ENCODE measurements at places on chromosomes 16 and 17. TPM values are rescaled to one million over a fixed set of nuclear protein-coding genes. Genes with fewer than 3 reads are reported as not detected.

GRCh38 chr16:25126820-25127232, 15.3 kb downstream of the LCMT1 start:
- DNase-seq, result peak; percentile 93

DNA sequence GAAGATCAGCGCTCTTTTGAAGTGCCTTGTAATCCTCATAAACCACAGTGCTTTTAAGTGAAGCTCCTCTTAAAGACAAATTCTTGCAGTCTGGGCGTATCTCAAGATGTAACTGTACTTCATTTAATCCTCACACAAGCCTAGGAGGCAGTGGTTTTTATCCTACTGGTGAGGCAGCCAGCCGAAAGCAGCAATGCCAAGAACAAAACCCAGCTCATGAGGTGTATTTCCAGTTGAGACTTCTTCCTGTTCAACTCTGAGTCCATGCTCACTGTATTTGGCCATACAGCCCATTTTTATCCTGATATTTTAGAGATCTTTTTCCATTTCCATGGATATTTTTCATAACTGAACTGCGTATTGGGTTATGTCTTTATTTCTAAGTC, 13.7 kb downstream of the CTRB2 start:
- no peak for DNase-seq

DNA sequence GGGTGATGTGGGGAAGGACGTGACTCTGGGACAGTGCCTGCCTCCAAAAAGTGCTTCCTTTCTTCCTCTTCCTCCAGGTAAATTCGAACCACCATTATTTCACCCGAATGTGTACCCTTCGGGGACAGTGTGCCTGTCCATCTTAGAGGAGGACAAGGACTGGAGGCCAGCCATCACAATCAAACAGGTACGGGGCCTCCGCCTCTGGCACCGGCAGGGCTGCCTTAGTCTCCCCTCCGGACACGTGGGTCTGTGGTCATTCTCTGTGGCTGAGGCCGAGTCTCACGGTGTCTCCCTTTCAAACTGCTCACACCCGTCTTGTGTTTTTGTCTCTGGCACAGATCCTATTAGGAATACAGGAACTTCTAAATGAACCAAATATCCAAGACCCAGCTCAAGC, 10.7 kb downstream of the UBE2I start:
- no peak for DNase-seq

DNA sequence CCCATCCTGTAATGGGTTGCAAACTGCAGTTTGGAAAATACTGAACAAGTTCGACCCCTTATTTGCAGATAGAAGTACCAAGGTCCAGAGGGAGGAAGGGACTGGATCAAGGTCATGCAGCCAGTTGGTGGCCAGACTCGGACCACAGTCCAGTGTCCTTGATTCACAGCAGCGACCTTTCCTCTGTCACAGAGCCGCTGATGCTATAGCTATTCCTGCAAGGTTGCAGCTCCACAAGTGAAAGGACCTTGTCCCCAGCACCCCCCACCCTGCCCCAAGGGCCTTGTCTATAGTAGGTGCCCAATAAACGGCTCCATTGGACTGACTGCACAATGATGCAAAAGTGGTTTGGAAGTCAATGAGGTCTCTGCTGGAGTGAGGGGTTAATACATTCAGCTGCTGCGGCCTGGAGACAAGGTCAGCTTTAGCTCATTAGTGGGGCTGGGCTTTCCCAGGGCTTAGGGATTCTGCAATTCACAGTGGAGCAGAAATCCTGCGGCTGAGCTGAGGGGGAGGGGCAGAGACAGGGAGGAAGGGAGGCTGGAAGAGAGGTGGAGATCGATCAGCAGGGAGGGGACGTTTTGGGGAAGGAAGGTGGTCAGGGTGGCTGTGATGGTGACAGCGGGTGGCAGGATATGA, 13.4 kb upstream of the CRHR1 start:
- no peak for DNase-seq

- DNase-seq, result no peak
Observed at GRCh38 chr17:79410681-79411080, 200.2 kb downstream of the RBFOX3 start.

- DNase-seq, result no peak
Observed at GRCh38 chr17:80063830-80064585, 27.6 kb downstream of the CCDC40 start.

DNA sequence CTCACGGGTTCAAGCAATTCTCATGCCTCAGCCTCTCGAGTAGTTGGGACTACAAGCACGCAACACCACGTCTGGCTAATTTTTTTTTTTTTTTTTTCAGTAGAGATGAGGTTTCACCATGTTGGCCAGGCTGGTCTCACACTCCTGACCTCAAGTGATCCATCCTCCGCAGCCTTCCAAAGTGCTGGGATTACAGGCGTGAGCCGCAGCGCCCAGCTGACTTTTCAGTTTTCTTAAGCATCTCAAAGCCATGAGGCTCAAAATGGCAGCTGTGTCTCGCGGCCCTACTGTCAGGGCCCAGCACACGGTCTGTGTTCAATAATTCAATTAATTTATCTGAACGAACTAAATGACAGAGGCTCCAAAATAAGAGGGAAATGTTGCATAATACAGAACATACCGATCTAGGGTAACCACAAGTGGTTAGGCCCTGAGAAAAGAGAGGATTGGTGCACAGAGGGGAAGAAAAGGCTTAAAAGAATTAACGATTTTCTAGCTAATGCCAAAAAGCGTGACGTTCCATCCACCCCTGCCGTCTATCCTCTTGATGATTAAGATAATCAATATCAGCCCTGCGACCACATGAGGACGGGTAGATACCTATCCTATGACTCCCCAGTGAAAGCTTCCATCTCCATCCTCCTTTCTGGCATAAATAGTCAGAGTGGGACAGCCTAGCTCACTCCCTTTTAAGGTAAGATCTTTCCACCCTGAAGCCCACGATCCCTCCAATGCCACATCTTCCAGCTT, 136.9 kb downstream of the SLC39A11 start:
- no peak for DNase-seq

- DNase-seq, result no peak
Observed at GRCh38 chr17:78794864-78795640, 13.0 kb upstream of the CYTH1 start.

DNA sequence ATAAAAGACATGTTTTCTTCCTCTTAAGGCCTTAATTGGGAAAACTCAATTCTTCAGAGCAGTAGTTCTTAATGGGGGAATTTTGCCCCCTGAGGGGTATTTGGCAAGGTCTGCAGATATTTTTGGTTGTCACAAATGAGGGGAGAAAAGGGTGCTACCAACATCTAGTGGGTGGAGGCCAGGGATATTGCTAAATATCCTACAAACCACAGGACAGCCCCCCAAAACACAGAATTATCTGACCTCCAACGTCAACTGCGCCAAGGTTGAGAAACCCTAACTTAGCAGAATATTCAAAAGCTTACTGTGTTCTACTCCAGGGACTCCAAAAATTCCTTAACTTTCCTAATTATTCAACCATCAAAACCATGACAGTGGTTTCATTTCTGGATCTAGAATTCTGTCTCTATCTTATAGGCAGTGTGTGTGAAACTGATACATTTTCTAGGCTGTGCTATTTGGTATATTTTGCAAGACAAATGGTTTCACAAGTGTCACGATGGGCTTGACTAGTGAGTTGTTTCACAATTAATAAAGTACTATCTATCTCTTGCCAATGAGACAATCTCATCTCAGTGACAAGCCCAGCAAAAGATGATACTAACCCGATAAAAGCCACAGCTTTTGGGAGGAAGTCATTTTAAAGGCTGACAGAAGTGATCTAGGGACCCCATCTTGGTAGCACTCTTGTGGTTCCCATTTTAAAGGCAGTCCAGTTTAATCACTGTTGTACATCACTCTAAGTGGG, 14.7 kb downstream of the TXNDC11 start:
- DNase-seq, result no peak

GRCh38 chr17:13429201-13429600, 172.5 kb downstream of the HS3ST3A1 start:
- peak; percentile 14 for DNase-seq

- no peak for DNase-seq
Observed at GRCh38 chr16:54240271-54241129, 46.1 kb downstream of the IRX3 start.

DNA sequence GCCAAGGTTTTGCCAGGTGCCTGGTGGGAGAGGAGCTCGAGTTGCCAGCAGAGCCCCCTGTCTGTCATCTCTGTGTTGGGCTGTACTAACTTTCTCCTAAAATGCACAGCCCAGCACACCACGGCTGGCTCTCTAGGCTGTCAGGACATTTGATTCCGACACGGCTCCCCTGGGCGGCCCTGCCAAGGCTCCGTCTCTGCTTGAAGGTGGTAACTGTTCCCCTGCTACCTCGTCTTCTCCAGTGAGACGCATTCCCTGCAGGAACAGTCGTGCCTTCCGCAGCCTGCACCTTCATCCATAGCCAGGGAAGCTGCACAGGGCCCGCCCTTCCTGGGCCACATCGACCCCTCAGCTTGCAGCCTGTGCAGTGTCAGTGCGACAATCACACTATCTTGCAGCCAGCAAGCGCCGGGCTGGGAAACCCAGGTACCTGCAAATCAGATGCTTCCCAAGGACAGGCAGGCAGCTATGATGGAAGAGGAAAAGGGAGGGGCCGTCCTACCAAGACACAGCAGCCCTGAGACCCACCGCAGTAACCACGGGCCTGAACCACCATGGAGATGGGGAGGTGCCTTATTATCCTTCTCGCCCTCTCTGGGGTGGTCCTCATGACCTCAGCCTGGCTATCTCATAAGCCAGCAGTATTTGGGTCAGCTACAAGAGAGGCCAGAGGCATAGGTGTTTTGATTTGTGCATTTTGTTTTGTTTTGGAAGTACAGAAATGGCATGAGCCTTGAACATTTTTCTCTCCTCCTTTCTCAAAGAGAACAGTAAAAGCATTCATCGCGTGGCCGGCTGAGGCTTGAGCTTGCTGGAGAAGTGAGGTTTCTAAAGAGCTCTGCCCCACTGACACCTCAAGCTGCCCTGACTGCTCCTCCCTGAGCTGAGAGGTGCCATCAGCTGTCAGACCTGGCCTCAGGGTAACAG, 361.7 kb upstream of the TNRC6C start:
- no peak for DNase-seq

DNA sequence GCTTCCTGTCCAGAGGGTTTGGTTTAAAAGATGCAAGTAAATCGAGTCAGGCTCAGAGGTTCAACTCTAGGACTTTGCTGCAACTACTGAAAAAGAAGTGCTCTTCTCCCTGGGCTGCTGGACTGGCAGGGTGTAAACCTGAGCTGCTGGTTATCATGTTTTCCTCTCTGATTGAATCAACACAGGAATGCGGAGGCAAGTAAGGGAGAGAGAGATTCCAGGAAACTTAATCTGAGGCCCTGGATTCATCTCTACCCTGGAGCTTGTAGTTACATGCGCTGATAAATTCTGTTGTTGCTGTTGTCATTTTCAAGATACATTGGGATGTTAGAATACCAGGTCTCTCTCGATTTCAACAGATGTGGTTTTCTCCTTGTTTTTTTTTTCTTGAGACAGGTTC, 8.2 kb upstream of the HS3ST3A1 start:
- DNase-seq, result no peak

DNA sequence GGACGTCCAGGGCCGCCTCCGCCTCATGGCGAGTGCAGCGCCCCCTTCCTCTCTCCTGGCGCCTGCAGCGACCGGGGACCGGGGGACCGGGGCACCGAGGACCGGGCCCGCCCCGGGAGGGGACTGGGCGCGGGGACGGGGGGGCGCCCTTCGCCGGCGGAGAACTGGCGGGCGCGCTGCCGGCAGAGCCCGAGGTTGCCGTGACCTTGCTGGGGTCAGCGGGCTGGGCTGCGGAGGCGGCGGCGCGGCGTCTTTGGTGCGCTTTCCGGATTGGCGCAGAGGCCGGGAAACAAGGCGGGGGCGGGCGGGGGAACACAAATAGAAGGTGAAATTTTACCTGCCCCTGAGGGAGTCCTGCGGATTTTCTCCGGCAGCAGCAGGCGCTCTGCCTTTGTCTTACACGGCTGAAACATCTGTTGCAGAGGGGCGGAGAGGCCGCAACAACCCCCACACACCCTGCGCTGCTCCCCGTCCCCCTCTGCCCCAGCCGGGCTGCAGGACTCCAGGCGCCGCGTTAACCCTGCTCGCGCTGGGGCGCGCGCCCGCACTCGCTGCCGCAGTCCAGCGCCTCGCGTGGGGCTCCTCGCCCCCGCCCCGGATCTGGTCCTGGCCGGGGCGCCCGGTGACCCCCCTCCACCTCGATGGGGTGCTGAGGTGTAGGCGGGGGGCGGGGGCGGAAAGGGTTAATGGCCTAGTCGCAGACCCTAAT, 53.5 kb downstream of the SREBF1 start:
- DNase-seq, result peak; percentile 50

DNA sequence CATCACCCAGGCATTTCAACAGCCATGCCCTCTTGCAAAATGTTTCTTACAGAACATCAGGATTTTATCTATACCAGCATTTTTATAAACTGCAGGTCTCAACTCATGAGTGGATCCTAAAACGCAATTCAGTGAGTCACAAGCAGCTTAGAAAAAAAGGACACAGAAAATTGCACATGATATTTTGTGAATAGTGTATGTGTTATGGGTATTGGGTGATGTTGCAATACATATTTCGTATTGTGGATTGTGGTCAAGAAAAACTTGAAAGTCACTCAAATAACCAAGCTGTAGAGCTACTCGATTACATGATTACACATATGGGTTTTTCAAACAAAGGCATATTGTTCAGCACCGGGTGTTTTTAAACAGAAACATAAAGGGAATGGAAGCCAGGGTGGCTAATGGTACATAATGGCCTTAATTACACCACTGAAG, 1.4 kb downstream of the WIPI1 start:
- DNase-seq, result peak; percentile 92

GRCh38 chr16:1890024-1890707, 18.2 kb upstream of the MEIOB start:
- no peak for DNase-seq

DNA sequence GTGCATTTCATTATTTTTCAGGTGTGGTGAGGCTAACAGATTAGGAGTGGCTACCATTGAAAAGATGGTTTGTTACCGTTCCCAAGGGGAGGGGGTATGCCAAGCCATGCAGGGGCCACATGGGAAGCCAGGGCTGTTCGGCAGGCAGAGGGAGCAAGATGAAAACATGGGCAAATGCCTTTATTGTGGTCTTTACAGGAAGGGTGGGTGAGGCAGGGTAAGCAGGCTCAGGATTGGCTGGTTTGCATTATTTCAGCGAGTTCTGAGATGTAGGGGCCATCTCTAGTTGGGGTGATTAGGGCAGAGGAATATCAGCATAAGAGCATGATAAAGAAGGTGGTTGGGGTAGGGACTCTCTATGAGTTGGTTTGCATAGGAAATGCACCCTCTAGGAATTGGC, 117.6 kb downstream of the CCT6B start:
- no peak for DNase-seq

GRCh38 chr17:76888661-76889060, 20.5 kb downstream of the MGAT5B start:
- no peak for DNase-seq

The AGRP gene
- total RNA-seq, result not detected

The FOXF1 gene
- total RNA-seq, result not detected

The GLP2R gene
- total RNA-seq, result under 0.01 TPM

The CES3 gene
- 1.3 TPM for total RNA-seq

The KRTAP9-4 gene
- not detected for total RNA-seq

The SOX9 gene
- total RNA-seq, result 81.9 TPM

The GNGT2 gene
- not detected for total RNA-seq

The RNF166 gene
- total RNA-seq, result 9.8 TPM

The HNF1B gene
- total RNA-seq, result not detected

The OTOA gene
- 1.5 TPM for total RNA-seq

The GSDMA gene
- total RNA-seq, result 0.67 TPM

The ZBTB4 gene
- 56.3 TPM for total RNA-seq

The KRTAP3-2 gene
- not detected for total RNA-seq

The CCL16 gene
- total RNA-seq, result not detected
